ENCODE measurements at places on chromosomes 5 and 9. TPM values are rescaled to one million over a fixed set of nuclear protein-coding genes. Genes with fewer than 3 reads are reported as not detected.

Gene GNA14
- total RNA-seq: not detected

Gene PIP5K1B
- total RNA-seq: 14.5 TPM

Gene MLLT3
- total RNA-seq: 38.4 TPM

Gene MRPL50
- total RNA-seq: 13.5 TPM

Gene PTCH1
- total RNA-seq: 4.0 TPM

Gene EPB41L4A
- total RNA-seq: 1.3 TPM

Gene PCDHA11
- total RNA-seq: 0.05 TPM

Gene TMOD1
- total RNA-seq: 28.4 TPM

Gene CYSRT1
- 0.97 TPM for total RNA-seq

Gene S100Z
- not detected for total RNA-seq

Gene IFNA4
- total RNA-seq: not detected
